ENCODE measurements at places on chromosomes 16 and 17.

- no peak for DNase-seq
Measured at GRCh38 chr17:10879190-10879836, 41.4 kb upstream of the PIRT start.

- DNase-seq: no peak
Measured at GRCh38 chr17:50238601-50239280, 35.5 kb upstream of the TMEM92 start.

- DNase-seq: no peak
Measured at GRCh38 chr17:27660436-27660835, 29.4 kb downstream of the LGALS9 start.

- no peak for DNase-seq
Measured at GRCh38 chr16:54320697-54321340, 34.2 kb upstream of the IRX3 start.

DNA sequence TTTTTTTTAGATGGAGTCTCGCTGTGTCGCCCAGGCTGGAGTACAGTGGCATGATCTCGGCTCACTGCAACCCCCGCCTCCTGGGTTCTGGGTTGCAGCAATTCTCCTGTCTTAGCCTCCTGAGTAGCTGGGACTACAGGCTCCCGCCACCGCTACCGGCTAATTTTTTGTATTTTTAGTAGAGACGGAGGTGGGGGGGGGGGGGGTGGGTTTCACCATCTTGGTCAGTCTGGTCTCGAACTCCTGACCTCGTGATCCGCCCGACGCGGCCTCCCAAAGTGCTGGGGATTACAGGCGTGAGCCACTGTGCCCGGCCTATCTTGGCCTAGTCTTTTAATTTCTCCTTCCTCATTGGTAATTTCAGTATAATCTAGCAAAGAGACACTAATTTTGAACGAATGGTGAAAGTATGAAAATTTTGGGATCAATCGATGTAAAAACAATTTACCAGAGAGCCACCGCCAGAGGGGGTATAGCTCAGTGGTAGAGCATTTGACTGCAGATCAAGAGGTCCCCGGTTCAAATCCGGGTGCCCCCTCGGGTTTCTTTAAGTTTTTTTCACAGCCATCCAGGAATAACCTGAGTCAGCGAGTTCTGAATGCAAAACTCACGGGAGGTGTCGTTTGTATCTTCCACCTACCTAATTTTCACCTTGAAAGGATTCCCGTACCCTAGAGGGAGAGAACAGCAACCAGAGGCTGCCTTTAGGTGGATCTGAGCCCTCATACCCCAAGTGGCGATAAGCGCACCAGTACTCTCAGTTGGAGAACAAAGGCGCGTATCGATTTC is 2.5 kb upstream of the LASP1 start:
- DNase-seq: no peak

DNA sequence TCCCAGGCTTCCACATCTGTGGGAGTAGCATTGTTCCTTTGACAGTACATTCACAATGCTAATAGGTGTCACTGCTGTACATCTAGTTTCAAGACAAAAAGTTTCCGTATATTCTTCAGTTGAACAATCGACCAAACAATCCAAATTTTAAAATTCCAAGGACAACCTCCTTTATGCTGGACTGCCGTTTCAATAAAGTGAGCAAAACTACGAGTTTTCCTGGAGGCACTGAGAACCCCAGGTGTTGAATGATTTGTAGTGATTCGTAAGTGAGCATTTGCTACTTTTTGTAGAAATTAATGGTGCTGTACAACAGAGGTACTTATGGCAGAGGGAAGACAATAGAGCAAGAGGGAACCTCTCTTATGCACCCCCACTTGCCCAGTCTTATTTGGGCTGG is 71.2 kb upstream of the NACA2 start:
- DNase-seq: no peak

DNA sequence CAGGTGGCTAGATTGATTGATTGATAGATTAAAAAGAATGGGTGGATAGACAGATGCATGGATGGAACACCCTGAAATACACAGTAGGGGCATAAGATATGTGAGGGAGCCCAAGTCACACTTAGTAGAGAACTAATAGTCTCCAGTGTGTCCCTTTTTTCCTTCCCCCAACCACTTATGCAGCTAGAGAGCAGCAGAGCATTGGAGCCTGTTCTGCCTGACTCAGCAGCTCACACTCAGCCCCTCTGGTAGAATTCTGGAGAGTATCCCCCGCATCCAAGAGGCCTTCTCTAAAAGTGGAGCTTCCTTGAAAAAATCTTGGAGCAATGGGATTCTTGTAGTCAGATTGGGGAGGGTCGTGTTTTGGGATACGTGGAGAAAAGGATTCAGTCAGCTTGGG is 20.5 kb upstream of the GPR139 start:
- DNase-seq: no peak

GRCh38 chr16:985646-986400 is 4.3 kb downstream of the SOX8 start:
- DNase-seq: no peak

- peak; percentile 9 for DNase-seq
Measured at GRCh38 chr16:26963109-26963508, 103.6 kb upstream of the C16orf82 start.

GRCh38 chr17:45143767-45144198 is 4.5 kb upstream of the HEXIM1 start:
- DNase-seq: no peak

- no peak for DNase-seq
Measured at GRCh38 chr16:29963021-29963743, 1.3 kb downstream of the TMEM219 start.

DNA sequence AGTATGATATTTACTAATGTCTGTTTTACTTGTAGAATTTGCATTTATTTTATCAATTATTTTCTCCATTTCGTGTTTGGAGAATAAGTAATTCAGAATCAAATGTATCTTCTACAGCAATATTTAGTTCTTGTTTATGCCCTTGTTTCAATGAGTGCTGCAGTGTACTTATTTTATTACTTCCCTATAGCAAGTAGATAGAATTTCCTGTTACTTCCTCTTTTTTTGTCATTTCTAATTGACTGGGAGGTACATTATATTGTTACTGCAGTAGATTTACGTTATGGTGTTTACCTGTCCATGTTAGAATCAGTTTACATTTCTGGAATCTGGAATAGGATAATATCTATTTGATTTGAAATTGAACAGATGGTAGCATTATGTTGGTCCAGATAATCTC is 71.2 kb downstream of the OMG start:
- DNase-seq: no peak

DNA sequence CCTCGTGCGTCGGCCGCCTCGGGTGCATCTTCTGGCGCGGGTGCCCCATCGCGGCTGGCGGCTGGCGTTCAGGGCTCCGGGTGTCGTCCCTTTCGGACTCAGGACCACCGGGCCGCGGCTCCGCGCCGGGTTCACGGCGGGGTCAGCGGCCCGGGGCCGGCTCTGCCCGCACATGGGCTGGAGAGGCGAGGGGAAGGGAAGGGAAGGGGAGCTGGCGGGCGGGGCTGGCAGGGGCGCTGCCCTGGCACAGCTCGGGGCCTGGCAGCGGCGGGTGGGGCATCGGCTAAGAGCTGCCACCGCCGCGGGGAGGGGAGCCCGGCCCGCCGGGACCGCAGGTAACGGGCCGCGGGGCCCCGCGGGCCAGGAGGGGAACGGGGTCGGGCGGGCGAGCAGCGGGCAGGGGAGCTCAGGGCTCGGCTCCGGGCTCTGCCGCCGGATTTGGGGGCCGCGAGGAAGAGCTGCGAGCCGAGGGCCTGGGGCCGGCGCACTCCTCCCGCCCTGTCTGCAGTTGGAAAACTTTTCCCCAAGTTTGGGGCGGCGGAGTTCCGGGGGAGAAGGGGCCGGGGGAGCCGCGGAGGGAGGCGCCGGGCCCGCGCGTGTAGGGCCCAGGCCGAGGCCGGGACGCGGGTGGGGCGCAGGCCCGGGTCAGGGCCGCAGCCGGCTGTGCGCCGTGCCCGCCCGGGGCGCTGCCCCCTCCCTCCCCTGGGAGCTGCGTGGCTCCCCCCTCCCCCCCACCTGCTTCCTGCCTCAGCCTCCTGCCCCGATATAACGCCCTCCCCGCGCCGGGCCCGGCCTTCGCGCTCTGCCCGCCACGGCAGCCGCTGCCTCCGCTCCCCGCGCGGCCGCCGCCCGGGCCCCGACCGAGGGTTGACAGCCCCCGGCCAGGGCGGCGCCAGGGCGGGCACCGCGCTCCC is 646 bp downstream of the HIC1 start:
- DNase-seq: no peak

GRCh38 chr17:19533718-19534561 is at the start of gene SLC47A1:
Gene SLC47A1 (plus strand): TSS chr17:19533854. CDS start chr17:19533940, 86 bp downstream.
- DNase-seq: no peak

DNA sequence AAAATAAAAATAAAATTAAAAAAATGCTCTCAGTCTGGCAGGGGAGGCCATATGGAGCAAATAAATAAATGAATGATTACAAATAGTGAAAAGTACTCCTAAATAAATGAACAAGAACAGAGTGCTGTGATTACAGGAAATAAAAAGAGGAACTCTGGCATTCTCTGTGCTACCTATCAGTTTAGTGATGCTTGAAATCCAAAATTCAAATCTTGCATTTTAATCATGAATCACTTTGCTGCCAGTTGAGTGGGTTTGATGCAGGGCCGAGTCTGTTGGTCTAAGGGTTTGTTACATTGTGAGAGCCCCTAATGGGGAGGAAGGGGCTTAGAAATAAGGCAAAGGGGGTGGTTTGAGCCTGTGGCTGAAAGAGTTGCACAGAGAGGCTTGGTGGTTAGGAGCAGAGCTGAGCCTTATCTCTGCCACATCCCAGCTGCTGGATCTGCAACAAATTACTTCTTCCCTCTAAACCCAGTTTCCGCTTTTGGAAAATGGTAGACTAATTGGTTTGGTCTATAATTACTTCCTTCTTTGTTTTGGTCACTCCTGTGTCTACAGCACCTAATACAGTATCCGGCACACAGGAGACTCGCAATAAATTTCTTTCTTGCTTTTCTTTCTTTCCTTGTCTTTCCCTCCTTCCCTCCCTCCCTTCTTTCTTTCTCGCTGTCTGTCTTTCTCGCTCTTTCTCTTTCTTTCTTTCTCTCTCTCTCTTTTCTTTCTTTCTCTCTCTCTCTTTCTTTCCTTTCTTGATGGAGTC is 6.3 kb upstream of the ABCC1 start:
- DNase-seq: no peak

DNA sequence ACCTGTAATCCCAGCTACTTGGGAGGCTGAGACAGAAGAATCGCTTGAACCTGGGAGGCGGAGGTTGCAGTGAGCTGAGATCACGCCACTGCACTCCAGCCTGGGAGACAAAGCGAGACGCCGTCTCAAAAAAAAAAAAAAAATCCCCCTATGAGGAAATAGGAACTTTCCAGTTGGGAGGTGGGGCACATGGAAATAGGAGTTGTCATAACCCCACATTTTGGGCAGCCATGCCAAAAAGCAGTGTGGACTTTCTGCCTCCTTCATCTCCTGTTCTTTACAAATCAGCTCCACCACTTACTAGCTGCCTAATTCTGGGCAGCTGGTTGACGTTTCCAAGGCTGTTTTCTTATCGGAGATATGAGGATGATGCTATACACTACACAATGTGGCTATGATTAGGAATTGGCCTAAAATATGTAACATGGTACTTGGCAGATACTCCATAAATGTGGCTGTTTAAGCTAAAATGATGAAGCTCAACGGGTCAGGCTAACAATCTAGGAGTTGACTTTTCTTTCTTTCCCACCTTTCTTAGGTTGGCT is 21.5 kb upstream of the CCL5 start:
- no peak for DNase-seq

DNA sequence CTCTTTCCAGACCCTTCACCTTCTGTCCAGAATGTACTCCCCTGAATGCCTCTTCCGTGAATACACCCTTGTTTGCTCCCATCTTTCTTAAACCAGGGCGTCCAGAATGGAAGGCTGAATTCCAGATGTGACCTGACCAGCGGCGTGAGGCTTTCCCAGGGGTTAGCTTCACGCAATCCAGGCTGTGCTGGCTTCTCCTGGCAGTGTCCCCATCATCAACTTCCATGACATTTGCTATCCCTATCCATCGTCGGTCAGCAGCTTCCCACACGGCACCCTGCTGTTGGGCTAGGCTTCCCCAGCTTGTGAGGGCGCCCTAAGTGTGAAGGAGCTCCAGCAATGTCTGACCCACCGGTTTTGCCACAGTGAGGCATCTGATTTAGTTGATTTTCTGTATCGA is 339.8 kb upstream of the TNRC6C start:
- no peak for DNase-seq

- DNase-seq: no peak
Measured at GRCh38 chr17:8117980-8118768, at the start of gene ALOXE3. Gene ALOXE3 (minus strand): TSS chr17:8118514. CDS start chr17:8117990, 524 bp downstream.

DNA sequence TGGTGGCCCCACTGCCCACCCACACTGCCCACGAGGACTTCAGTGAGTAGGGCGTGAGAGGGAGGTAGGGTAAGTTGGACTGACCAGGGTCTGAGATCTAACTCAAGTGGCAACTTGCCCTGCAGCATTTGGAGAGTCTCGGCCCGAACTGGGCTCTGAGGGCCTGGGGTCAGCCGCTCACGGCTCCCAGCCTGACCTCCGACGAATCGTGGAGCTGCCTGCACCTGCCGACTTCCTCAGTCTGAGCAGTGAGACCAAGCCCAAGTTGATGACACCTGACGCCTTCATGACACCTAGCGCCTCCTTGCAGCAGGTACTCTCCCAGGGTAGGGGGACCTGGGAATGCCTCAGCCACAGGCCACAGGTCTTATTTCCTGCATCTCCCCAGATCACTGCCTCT is 5.2 kb upstream of the NRN1L start:
- no peak for DNase-seq

DNA sequence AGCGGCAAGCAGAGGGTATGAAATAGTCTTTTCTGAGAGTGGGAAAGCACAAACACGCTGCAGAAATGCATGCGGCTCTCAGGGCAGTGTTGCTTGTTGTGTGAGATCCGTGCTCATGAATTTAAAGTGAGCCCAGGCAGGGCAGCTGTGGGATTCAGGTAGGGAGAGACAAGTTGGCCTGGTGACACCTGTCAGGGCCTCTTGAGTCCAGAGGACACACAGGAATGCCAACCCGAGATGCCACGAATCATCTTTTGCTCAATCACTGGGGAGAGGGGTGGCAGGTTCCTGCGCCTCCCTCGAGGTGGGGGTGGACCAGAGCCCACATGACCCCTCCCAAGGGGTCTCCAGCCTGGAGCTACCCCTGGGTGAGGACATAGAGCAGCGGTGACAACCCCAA is 211.9 kb downstream of the GSG1L start:
- no peak for DNase-seq

DNA sequence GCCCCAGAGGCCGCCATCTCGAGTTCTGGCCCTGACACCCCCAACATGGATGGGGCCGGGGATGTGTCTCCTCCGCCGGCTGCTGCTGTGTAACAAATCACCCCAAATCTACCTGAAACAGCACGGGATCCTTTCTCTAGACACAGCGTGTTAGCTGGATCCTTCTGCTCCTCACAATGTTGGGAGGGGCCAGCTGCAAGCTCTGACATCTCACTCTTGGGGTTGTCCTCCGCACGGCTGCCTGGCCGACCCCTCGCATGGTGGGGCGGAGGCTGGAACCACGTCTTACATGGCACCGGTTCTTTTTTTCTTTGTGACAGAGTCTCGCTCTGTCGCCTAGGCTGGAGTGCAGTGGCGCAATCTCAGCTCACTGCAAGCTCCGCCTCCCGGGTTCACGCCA is 11.6 kb upstream of the DEF8 start:
- DNase-seq: no peak

GRCh38 chr17:55254375-55254774 is 10.4 kb upstream of the HLF start:
- no peak for DNase-seq

GRCh38 chr16:85926370-85926769 is 27.4 kb downstream of the IRF8 start:
- DNase-seq: no peak

Data from H54 (cell line).